ENCODE measurements at places on chromosomes 4 and X.

DNA sequence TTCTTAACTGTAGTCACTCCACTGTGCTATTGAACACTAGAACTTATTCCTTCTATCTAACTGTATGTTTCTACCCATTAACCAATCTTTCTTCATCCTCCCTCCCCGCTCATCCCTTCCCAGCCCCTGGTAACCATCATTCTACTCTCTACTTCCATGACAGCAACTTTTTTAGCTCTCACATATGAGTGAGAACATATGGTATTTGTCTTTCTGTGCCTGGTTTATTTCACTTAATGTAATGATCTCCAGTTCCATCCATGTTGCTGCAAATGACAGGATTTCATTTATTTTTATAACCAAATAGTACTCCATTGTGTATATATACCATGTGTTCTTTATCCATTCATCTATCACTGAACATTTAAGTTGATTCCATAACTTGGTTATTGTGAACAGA is 186.5 kb downstream of the GABRB1 start:
- DNase-seq = no peak

DNA sequence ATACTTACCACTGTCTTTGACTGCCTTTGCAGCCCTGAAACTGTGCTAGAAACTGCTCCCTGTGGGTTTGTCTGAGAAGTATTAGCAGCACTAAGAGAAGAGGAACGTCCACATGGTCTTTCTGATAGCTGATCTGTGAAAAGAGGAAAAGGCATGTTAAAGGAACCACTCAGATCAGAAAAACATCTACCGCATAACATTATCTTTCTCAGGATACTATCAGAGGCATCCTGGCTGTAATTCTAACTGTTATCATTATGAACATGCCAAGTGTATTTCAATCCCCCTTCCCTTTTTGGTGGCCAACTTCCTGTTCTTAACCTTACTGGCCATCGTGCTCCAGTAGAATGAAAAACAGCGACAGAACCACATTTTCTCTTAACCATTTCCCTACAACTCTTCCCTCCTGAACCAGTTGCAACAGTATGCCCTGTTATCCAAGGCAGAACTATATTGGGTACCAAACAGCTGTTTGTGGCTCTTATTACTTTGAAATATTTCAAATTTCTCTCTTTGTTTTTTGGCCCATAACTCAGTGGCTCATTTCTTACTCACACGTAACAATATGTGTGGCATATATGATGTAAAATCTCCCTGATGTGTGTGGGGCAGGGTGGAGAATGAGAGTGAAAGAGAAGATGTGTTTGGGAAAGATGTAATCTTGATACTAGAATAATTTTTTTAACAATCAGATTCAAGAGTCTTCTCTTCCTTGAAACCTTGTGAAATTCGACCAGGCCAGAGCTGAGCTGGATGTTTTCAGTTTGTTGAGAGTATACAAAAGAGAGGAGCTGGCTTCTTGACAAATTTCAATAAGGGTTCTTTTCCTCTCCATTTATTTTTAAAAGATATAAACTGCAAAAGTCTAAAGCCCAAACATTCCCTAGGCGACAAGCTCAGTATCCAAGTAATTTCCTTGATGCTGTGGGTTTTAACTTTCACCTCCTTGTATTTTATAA is 35.2 kb downstream of the ARHGEF6 start:
- no peak for DNase-seq

DNA sequence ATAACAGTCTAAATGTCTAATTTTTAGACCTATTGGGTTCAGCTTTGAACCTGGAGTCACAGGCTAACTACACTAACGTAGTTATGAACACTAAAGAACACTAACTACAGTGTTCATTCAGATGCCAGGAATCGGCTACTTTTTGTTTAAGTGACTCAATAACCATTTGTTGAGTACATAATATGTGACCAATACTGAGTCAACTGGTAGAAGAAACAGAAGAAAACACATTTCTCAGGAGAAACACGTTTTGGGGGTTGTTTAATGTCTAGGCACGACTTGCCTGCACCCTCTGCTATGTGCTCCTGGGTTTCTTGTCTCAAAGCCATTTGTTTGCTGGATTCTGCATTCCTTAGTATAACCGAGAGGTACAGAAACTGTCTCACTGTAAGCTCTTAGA is 18.6 kb upstream of the CLNK start:
- no peak for DNase-seq

DNA sequence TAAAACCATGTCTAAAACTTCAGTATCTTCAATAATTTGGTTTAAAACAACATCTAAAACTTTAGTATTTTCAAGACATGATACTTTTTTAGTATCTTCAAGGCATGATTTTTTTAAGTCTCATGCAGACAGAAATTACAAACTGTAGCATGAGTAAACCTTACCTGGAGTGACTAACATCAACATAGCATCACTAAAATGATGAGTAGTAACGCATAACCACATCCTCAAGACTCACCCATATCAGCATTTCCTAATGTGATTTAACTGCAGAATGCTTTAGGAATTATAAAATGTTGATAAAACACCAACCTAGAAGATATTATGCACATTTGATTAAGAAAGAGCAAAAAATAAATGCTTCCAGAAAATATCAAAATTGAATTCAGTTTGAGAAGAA is 19.7 kb upstream of the EDNRA start:
- no peak for DNase-seq

GRCh38 chr4:149825336-149825735 is 9.7 kb upstream of the IQCM start:
- no peak for DNase-seq

- DNase-seq = peak; percentile 64
Observed at GRCh38 chr4:141346144-141346543, 125.4 kb downstream of the ZNF330 start.

GRCh38 chr4:141658309-141658708 is 21.9 kb downstream of the IL15 start:
- DNase-seq = no peak

GRCh38 chr4:160026721-160027120 is 923.8 kb downstream of the RAPGEF2 start:
- no peak for DNase-seq

DNA sequence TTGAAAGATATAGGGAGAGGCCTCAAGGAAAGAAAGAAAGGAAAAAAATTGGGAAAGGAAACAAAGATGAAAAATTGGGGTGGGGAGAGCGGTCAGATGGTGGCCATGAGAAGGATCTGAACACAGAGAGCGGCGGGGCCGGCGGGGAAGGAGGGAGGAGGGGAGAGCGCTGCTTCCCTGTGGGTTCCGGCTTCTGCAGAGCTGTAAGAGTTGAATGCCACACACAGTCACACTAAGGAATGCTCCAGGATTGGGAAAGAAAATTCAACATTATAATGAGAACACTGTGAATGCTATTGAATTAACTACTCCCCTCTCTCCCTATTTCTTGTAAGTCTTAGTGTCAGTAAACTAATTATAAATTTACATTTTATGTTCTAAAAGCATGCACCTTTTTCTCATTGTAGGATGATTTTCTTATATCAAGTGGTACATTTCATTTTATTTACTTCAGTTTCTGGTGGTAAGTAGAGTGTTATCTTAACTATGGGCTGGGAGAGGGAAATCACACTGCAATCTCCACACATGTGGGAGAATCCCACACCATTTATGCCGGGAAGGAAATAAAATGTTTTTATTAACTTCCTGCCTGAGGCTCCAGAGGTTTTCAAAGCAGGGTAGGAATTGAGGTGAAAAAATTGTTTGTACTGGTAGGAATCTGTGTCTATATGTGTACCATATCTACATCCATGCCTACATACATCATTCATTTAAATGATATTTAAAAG is 904 bp downstream of the F11 start:
- no peak for DNase-seq

DNA sequence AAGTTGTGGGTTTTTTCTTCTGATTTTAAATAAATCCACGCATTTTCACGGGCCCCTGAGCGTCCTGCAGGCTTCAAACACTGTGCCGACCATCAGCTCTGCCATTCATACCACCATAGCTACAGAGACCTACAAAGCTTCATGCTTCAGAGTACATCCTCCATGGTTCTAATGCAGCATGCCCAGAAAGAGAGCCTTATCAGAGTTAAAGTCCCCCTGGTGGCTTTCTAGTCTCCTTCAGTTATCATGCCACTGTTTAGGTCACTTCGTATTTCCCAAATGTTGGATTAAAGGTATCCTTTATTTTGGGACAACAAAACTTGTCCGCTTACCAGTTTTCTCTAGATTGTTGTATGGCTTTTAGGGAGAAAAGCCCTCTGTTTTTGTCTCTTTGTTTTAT is 66.7 kb upstream of the VCX2 start:
- DNase-seq = no peak

DNA sequence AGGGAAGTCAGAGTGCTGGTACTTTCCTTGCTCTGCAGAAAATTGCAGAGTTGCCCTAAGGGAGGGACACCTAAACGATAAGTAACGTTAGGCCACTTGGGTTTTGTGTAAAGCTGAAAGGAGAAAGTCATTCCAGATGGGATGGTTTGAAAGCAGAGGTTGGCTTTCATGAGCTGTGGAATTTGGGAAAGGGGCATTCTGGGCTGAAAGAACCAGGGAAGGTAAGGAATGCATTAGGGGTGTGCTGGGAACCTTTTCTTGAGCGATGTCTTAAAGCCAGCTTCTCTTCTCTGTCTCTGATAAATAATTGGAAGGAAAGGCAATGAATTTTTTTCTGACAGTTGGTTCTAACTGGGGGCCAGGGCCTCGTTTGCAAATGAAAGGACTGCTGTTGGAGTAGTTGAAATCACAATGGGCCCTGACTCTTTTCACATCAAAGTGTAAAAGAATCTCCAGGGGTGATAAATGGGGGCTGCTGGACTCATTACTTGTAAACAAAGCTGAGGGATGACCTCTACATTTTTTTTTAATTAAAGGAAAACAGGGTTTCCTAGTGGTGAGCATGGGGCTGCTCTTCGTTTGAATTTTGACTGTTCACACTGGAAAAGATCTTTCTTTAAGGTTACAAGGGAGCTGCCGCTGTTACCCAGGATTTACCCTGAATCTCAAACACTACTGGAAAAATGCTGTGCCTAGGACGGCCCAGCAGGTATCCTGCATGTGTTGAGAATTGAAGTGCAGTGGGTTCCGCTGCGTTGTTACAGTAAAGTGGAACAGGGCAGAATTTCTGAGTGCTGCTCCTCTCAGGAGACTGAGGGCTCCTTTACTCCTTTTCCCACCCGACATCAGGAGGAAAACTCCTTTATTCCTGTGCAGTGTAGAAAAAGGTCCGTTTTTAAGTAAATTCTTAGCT is 25.0 kb downstream of the AFF1 start:
- no peak for DNase-seq

- peak; percentile 32 for DNase-seq
Observed at GRCh38 chr4:85127653-85128052, 161.2 kb upstream of the WDFY3 start.

DNA sequence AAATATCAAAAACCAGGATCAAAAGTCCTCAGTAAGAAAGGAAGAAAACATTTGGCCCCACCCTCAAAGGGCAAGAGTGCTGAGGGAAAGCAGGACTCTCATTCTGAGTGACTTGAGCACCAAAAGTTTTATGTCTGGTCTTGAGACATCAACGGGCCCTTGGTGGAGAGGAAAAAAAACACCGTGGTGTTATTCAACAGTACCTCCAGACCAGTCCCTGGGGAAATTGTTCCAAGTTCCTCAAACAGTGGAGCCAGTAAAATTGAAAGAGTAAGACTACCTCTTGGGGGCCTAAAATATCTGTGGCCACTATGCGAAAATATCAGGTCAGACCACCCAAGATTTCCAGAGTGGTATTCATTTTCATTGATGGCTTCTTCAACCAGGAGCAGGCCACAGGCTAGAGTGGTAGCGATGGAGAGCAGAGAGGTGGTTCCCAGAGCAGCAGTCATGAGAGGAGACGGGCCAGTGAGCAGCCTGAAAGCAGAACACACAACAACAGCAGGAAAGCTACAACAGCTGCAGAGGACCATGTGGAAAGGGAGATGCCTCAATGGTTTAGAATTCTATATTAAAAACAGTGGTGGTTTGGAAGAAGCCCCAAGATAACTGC is 63.7 kb upstream of the RPL34 start:
- DNase-seq = no peak

DNA sequence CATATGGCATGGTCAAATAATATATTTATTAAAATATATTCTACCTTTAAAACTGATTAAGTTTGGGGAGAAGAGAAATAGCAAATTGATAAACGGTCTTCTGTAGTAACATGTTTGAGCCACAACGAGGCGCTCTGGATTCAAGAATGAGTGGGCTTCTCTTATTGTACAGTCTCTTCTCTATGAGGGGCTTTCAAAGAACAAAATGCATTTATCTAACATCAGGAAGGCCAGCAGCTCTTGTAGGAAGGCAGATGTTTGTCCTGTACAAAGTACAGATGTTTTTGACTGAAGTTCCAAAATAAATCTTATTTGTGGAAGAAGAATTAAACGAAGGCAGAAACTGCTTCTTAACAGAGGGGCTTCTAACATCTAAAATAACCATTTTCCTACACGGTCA is 153.6 kb downstream of the RASL11B start:
- peak; percentile 54 for DNase-seq

DNA sequence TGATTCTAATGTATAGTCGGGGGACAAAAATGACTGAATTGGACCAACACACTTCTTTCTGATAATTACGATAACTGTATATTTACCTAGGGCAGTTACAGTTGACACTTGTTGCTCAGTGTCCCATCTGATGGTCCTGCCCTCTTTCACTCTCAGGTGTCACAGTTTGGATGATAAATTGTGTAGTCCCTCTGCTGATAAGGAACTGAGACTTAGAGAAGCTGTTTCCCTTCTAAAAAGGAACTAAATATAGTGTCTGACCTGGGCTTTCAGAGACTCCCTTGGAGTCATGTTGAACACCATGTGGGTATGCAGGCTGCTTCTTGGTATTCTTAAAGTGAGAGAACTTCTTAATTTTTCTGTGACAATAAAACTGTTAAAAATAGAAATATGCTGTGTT is 23.7 kb upstream of the PNPLA4 start:
- DNase-seq = no peak

DNA sequence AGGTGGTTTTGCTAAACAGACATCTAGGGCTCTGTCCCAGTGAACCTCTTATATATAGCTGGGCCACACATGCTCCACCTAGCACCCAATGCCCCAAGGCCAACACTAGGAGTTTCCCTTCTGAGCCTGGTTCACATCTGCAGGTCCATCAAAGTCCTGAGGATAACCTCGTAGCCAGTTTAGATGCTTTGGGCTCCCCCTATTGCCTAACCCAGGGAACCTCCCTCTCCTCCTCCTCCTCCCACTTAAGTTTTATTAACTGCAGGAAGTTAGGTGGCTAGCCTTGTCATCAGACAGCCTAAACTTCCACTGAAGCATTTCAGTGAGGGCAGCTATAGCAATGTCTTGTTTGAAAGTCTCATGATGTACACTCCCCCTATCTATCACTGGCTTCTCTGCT is 88.0 kb downstream of the GUCY2F start:
- peak; percentile 4 for DNase-seq

DNA sequence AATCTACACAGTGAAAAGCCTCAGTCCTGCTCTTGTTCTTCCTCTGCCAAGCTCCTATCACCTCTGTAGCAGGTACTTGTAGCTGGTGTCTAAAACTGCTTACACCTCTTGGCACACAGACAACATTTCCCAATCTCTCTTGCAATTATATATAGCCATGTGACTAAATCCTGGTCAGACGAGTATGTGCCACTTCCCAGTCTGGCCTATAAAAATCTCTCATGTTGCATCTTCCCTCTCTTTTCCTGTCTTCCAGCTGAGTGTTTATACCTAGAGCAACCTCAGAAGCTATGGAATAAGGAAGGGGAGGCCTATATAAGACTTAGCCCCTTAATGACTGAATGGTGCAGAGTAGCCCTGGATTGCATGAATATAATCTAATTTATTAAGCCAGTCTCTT is 105.8 kb downstream of the RNF150 start:
- peak; percentile 30 for DNase-seq
